Stimulated activated CD8-positive, alpha-beta memory T cell treated with anti-CD3 and anti-CD28 coated beads, Interleukin-2, amount 100 ng/mL, for 1 hour (primary cell): ENCODE measurements at places on chromosomes 4 and X.

DNA sequence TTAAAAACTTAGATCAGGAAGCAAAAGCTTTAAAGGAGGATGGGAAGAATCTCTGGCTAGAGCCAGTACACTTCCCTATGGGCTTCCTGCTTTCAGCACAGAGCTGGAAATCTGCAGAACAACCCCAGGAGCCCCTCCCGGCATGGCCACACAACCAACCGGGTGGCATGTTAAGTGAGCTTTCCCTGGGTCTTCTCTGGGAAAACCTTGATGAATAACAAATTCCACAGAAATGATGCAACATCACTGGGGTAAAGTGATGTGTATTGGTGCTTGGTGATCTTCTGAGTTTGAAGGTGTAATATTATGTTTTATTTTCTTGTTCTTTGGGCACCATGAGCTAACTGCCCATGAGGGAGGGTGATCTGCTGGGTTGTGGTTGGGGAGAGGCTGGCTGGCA lies 22.1 kb downstream of the NHS start:
- DNase-seq: no peak

DNA sequence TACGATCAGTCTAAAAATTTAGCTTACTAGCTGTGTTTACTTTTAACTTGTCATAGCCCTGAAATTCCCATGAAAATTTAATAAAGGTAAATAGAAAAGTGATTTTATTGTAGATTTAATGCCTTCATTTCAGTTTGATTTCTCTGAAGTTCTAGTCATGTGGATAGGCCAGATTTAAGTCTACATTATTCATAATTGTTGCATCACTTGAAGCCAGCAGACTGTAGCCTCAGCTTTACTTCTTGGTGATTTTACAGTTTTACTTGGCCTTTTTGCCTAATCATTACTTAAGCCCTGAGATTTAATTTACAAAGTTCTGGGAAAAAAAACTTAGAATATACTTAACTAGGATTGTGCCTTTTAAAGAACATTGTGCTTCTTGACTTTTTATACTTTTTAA lies 73.5 kb upstream of the FHDC1 start:
- DNase-seq: no peak

DNA sequence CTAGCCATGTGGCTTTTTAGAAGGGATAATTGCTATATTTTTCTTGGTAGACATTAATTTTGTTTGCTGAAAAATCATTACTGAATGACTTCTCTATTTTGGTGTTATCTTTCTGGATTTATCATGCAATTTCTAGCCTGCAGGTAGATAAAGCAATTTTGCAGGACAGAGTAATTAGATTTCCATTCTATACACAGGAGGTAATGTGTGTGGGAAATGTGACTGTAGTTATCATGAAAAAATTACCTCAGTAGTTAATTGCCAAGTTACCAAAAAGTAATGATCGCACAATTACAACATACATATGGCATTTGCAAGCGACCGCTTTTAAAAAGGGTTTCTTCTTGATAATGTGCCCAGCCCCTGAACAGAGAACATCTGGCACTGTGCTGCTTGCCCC lies 66.1 kb downstream of the KIT start:
- no peak for DNase-seq

DNA sequence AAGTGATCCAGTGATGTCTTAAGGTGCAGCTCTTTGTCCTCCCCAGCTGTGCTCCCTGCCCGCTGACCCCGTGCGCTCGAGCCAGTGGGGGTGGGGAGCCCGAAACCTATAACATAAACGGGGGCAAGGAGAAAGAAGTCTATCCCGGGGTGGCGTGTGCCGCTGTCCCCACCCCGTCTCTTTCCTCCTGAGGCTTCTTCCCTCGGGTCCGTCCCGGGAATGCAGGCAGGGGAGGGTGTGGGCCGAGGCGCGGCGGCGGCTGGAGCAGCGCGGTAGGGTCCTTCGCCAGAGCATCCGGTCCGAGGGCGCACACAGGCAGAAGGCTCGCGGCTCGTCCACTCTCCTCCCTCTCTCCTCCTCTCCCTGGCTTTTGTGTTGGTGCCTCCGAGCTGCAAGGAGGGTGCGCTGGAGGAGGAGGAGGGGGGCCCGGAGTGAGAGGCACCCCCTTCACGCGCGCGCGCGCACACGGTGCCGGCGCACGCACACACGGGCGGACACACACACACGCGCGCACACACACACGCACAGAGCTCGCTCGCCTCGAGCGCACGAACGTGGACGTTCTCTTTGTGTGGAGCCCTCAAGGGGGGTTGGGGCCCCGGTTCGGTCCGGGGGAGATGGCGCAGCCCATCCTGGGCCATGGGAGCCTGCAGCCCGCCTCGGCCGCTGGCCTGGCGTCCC lies at the start of gene RAB33A:
TSS of gene RAB33A (plus strand) at position 517 of the 681 bp plus-strand sequence. CDS start at position 618, 101 bp downstream.
- DNase-seq: no peak

DNA sequence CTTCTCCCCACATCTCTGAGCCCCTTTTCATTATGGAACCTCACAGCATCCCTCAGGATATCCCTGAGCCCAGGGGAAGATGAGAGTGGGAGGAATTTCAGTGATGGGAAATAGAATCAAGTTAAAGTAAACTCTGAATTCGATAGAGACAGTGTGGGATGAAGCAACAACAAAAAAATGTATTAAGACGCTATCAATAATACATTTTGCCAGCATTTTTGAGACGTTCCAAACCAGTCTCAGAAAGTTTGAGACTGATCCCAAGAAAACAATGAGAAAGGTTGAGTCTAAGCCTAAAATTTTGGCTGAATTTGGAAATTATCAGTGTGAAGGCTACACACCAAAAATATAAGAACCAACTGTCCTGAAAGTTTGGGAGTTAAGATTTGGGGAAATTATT lies 196.2 kb downstream of the CBR4 start:
- no peak for DNase-seq

- DNase-seq: no peak
Observed at GRCh38 chr4:8540991-8541390, 39.2 kb upstream of the GPR78 start.

- no peak for DNase-seq
Observed at GRCh38 chrX:128883650-128884049, 639.6 kb downstream of the SMARCA1 start.

DNA sequence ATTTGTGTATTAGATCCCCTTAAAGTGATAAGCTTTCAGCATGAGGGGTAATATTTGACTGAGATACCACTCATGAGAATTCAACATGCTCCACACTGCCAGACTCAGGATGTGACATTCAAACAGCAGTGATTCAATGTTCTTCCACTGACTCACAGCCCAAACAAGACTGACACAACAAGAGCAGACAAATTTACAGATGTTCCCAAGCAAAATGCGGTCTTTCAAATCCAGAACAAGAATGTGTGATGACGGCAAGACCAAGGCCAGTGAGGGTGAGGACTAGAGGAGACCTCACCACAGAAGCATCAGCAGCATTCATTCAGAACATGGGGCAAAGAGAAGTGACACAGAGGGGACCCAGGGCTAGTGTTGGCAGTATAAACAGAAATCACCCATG lies 99.3 kb upstream of the GRIA3 start:
- no peak for DNase-seq

GRCh38 chr4:24533364-24533763 lies 51.0 kb downstream of the DHX15 start:
- DNase-seq: no peak

GRCh38 chr4:54499308-54500074 lies 158.3 kb upstream of the KIT start:
- no peak for DNase-seq

DNA sequence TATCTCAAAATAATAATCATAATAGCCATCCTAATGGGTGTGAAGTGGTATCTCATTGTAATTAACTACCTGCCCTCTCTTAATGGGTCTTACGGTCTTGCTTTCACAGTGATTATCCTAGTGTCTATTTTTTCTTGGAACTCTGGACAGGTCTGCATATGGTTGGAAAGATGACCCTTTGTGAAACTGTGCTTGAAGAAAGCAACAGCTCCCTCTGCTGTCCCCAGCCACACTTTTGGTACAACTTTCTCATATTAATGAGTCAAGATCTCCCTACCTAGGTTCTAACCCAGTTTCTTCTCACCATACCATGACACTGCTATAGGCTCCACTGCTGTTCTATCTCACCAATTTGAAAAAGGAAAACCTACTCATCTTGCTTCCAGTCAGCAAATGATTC lies 2.4 kb downstream of the TFDP3 start:
- DNase-seq: no peak

DNA sequence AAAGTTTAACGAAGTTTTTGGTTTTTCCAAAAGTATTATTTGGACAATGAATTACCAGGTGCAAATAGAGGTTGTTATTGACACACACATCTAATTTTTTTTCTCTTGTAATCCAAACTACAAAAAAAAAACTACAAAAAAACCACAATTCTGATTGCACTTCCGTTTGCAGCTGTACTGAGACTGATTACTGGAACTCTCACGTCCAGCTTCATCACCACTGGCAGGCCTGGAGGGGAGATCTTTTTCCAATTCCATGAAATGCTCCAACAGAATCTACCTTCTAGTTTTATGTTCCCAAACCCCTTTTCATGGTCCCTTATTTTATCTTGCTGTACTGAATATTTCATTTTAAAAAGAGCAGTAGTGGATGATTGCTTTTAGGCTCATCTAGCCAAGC lies 1118.3 kb downstream of the C4orf33 start:
- no peak for DNase-seq

DNA sequence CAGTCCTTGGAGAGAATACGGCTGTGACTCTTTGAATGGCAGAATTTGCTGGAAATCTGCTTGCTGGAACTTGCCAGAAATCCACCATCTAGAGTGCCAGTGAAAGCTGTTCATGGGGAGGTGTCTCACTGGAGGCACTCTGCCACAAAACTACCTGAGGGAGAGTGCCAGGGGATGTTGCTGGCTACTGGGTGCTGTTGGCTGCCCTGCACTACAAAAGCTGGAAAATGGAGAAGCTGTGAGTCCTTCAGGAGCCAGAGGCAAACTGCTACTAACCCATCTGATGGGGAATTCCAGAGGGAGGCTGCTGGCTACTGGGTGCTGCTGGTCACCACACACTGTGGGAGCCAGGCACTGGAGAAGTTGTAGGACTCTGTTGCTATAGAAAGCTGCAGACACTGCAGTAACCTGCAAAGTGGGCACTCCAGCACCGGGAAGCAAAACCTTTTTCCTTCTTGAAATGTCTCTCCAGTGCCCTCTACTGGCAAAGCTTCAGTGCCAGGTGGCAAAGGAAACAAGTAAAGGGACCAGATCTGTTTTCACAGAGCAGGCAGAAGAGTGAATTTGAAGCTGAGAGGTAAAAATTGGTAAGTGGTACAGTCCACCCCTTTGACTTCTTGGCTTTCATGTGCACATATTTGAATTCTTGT lies 47.8 kb upstream of the HSD17B10 start:
- peak; percentile 2 for DNase-seq

- no peak for DNase-seq
Observed at GRCh38 chrX:147680251-147680650, 231.5 kb upstream of the FMR1 start.

DNA sequence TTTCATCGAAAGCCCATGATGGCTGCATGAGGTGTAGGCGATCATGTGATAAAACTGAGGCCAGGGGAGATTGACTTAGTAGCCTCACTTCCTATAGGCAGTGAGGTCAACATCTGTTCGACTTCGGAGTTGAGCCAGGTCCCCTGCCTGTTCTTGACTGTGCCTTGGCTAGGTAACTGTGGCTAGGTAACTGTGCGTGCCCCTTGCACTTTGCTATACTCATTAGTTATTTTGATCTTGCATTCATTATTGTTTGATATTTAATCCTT lies 55.0 kb downstream of the CLDN34 start:
- no peak for DNase-seq

DNA sequence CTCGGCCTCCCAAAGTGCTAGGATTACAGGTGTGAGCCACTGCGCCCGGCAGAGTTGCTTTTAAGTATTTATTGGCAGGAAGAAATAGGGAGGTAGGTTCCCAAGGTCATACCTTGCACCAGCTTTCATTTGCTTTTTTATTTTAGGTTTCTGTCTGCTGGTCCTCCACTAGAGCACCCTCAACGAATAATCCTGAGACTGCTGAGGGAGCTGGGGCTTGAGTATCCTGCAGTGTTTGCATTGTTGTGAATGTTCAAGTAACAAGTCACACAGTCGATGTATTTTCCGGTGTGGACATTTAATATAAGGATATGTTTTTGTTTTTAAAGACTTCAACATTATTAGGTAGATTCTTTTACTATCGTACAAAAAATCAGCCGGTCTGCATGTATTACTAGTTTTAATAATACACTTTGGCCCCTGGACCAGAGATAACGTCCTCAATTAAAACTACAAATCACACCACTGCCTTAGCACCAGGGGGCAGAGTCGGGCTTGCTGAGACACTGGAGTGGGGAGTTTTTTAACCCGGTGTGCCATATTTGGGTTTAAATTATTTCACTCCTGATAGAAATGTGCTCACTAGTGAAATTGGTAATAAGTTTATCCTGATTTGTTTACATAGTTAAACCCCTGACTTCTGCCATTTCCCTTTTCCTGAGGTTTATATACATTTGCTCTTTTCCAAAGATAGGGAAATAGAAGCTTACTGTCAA lies 11.6 kb downstream of the SMIM20 start:
- no peak for DNase-seq

- no peak for DNase-seq
Observed at GRCh38 chrX:49792376-49792775, 36.7 kb upstream of the PAGE4 start.

DNA sequence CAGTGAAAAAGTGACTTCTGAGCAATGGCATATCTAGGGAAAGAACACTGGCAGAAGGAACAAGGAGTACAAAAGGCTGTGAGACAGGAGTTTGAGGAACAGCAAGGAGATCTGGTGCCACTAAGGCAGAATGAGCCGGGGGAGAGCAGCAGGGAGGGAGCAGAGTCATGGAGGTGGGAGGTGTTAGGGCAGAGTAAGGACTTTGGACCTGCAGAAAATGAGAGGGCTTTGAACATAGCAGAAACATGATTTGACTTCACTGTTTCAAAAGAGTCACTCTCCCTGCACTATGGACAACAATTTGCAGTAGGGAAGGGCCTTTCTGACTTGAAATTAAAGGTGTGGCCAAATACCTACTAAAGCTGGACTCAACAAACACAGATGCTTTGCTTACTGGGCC lies 356.2 kb downstream of the ADGRL3 start:
- DNase-seq: no peak

DNA sequence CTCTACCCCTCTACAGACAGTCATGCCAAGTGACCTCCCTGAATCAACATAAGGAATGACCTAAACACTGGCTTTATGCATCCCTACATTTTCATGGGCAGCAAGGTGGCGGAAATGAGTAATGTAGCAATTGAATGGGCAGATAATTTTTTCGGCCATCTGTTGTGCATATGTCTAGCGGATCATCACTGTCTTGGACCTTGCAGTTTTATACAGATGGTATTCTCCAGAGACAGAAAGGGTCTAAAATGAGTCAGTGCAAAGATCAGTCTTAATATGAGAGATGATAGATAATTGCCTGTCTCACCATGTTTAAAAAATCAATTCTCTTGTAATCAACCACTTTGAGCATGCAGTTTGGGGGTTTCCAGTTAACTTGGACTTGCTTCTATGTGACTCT lies 177.3 kb upstream of the DKK2 start:
- DNase-seq: no peak

- DNase-seq: no peak
Observed at GRCh38 chr4:113878668-113879067, 100.8 kb downstream of the ARSJ start.

- DNase-seq: no peak
Observed at GRCh38 chr4:103011378-103012025, 8.0 kb downstream of the SLC9B1 start.
